AG10803 (cell line): ENCODE measurements at places on chromosomes 5 and 9.

- DNase-seq: no peak
These were observed 13.6 kb downstream of the EXOC3 start for GRCh38 chr5:456351-457194.

- DNase-seq: no peak
These were observed 203.6 kb downstream of the ASTN2 start for GRCh38 chr9:117211280-117211679.

GRCh38 chr5:91457681-91458058, 74.6 kb upstream of the ARRDC3 start:
- DNase-seq: no peak

DNA sequence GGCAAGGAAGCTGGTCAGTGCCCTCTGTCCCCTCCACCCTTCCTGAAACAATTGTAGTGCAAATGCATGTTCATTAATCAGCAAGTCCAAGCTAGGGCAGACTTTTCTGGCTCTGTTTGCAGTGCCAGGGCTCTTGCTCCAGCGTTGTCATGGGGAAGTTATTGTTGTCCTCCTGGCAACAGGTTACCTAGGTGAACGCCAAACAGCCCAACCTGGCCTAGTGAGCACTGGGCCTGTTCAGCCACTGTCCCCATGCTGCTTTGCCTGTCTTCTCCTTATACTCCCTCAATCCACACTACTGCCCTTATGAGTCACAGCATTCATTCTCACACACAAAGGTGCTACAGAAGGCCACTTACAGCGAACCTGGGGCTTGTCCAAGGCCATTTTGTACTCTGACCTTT, 34.5 kb upstream of the GLIS3 start:
- DNase-seq: no peak

DNA sequence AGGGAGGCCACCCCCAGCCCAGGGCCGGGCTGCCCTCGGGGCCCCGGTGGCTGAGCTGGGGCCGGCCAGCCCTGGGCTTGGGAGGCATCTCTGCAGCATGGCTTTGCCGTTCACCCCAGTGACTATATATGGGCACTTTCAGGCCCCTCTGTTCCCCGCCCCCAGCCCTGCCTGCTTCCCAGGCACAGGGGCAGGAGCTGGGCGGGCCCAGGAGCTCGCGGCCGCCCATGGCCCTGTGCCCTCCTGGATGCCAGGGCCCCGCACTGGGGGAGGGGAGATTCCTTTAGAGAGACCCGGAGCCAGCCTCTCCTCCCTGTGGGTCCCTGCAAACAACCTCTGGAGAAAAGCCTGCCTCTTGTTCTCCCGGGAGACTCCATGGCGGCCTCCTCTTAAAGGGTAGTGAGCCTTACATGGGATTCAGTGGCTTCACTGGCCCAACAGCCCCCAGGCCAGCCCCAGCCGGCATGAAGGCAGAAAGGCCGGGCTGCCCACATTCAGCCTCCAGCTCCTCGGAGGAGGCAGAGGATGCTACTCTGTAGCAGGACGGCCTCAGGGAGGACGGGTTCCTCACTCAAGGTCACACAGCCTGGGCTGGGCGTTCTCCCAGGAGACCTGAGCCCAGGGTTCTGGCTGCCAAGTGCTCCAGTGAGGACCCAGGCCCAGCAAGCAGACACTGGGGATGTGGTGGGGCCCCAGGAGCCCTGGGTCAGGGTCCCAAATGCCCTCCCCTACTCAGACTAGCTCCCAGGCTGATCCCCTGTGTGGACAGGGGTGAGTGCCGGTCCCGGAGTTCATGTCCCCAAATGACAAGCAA, 4.1 kb downstream of the NACC2 start:
- DNase-seq: no peak

- DNase-seq: peak; percentile 30
These were observed 96.0 kb downstream of the LIX1 start for GRCh38 chr5:97046270-97046982.

DNA sequence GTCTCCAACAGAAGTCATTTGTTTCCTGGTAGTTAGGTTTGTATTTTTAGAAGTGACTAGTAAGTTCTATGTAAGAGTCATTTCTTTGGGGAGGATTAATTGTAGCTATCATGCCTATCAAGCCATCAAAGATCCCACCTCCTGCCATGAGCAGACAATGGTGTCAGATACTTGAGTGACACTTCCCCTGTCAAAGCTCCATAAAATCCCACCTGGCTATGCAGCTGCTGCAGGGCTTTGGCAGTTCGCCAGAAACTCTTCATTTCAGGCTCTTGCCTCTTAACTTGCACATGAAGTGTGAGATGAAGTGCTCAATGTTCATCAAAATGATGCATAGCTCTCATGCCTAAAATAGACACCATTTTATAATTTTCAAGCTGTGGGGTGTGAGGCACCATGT, 312.1 kb downstream of the CDH12 start:
- no peak for DNase-seq

GRCh38 chr5:61638476-61638875, 306.4 kb downstream of the ZSWIM6 start:
- no peak for DNase-seq

DNA sequence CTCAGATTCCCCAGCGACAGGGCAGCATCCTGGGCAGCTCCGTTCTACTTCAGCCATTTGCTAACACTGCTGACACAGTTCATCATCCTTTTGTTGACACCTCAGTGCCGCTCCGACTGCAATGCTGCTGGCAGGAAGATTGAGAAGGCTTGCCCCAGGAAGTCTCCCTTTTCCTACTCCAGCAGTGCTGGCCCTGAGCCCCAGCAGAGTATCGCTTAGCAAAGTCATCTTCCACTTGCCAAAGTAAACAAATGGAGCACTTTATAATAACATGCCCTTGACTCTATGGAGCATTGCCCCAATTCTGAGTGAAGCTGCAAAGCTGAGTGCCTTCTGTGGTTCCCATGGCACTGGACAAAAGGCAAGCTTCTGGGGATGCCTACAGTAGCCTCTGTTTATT, 32.2 kb downstream of the PRLR start:
- DNase-seq: peak; percentile 58

DNA sequence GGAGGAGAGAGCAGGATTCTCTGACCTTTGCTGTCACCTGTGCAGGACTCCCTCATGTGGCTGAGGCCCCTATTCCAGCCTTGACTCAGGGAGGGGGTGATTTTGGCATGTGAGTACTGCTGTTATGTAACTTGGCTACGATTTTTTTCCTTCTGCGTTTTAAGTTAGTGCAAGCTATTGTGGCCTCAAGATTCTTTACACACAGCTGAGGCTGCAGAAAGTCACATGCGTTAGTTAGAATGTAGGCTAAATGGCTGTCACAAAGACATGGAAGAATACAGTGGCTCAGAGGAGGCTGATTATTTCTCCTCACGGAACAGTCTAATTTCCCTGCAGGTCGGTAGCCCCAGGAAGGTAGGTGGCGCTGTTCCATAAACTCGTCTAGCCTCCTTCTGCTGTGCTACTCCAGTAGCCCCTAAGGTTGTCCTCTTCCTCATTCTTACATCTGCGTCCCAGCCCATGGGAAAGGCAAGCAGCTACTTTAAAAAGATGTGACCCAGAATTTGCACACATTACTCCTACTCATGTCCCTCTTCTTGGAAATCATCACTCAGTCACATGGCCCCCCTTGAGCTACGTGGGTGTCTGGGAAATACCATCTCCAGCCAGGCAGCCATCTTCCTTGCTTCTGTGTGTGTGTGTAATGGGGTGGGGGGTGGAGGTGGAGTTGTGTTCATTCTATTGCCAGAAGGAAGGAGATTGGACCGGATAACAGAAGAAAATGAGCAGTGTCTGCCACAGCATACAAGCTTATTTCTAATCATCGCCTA, 486.6 kb downstream of the CCDC171 start:
- no peak for DNase-seq

GRCh38 chr5:3364941-3365340, 230.7 kb upstream of the IRX1 start:
- no peak for DNase-seq

DNA sequence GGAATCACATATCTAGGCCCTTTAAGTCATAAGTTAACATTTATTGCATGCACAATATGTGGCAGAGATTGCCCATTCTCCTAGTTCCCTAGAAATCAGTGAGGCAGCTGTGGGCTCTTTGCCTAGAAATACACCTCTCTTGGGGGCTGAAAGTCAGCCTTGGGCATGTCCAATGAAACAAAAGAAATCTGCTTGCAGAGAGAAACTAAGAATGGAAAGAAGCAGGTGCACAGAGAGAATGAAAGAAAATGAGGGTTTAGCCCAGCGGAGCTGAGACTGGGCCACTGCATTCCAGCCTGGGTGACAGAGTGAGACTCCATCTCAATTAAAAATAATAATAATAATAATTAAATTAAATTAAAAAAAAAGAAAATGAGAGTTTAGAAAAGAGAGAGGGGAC, 57.3 kb upstream of the DAB2 start:
- no peak for DNase-seq

DNA sequence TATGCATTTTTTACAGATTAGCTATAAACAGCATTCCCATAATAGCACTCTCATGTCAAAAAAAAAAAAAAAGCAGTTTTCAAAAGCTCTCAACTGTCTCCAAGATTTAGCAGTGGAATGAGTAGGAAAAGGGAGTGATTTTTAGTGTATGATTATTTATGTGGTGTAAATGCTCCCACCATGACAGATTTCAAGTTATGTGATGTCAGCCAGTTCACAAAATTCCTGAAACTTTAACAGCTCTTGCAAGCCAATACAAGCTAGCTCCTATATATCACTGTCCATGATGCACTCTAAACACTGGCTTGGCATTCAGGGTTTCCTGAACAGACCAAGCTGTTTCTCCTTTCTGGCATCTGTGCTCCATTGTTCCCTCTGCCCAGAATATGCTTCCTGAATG, 7.9 kb upstream of the ANKDD1B start:
- DNase-seq: peak; percentile 48

DNA sequence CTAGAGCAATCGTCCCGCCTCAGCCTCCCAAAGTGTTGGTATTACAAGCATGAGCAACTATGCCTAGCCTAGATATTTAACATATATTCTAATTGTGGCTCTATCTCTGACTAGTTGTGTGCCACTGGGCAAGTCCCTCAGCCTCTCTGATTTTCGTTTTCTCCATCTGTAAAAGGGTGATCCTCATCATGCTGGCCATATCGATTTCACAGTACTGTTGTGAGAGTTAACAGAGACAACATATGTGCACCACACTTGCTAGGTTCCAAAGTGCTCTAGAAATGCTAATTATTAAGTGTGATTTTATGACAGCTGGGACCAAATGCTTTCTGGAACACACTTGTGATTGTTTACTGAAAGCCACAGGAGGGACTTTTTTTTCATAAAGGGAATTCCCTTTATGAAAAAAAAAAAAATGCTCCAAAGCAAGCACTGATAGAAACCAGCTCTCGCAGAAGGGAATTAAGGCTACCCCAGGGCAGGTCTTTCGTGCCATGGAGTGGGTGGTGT, 78.5 kb upstream of the EPB41L4B start:
- no peak for DNase-seq

- no peak for DNase-seq
These were observed 271.2 kb downstream of the FAM114A2 start for GRCh38 chr5:153767221-153768188.

DNA sequence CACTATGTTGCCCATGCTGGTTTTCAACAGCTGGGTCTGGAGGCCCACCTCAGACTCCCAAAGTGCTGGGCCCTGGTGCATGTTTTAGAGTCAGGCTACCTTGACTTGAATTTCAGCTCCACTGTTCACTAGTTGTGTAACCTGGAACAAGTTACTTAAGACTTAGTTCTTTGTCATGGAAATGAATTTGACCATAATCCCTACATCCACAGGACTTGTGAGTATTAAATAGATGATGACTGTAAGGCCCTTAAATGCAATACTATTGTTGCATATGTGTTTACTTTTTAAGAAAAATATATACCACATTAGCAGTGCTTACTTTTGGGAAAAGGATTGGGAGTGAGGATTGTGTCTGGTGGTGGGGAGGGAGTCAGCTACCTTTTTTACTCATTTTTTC, 16.4 kb downstream of the PAIP2 start:
- no peak for DNase-seq

DNA sequence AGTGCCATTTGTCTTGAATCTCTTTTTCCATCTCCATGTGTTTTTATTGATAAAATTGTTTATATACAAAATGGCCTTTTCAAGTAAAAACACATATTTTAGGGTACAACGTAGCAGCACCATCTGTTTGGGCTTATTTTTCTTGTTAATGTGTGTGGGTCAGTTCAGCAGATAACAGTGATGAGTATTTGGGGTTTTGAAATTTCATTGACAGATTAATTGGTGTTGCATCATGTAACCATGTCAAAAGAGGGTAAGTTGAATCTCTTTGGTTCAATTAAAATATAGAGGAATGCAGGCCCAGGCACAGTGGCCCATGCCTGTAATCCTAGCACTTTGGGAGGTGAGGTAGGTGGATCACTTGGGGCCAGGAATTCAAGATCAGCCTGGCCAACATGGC, 20.0 kb upstream of the PURA start:
- DNase-seq: no peak

DNA sequence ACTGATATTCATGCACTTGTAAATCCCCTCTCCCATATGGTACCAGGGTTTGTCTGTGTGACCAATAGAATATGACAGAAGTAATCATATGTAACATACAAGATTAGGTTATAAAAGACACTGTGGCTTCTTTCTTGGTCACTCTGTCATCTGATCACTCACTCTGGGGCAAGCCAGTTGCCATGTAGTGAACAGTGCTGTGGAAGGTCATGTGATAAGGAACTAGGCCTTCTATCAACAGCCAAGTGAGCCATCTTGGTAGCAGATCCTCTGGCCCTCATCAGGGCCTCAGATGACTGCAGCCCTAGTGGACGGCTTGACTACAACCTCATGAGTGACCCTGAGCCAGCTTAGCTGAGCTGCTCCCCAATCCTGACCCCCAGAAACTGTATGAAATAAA, 30.0 kb upstream of the MATR3 start:
- DNase-seq: no peak

GRCh38 chr9:905906-906305, 64.4 kb downstream of the DMRT1 start:
- no peak for DNase-seq

GRCh38 chr5:2187156-2187555, 304.4 kb upstream of the IRX4 start:
- no peak for DNase-seq

GRCh38 chr5:84436866-84437265, 52.2 kb upstream of the EDIL3 start:
- no peak for DNase-seq

DNA sequence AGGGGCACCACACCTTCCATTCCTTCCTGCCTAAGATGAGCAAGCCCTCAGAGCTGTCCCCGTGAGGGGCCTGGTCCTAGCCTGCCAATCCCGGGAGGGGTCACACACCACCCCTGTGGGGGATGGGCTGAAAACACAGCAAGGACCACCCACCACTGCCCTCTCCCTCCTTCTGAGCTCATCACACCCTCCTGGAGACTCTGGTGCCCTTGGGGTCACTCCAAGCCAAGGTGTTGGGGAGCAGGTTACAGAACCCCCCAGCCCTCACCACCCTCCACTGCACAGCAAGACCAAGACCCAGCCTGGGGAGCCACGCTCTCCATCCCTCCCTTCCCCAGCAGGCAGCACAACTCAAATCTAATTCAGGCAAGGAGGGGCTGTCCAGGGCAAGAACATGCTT, 60.5 kb upstream of the PPP1R26 start:
- DNase-seq: no peak

DNA sequence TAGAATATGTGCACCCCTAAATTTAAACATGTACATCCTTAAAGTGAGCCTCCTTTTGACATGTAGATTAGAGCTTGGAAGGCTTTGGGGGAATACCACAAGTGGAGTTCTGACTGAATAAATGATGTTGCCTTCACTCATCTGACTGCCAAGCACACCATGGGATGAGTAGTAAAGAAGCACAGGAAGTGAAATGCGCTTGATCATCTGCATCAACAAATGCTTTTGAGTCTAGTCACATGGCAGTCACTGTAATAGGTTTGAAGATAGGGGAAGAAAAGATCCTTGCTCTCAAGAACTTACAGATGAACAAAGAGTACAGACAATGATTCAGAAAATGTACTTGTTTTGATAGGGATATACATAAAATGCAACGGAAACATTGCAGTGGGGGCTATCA, 62.0 kb upstream of the STARD4 start:
- DNase-seq: no peak
